ENCODE measurements at places on chromosomes 1 and 21. TPM values are rescaled to one million over a fixed set of nuclear protein-coding genes. Genes with fewer than 3 reads are reported as not detected.

DNA sequence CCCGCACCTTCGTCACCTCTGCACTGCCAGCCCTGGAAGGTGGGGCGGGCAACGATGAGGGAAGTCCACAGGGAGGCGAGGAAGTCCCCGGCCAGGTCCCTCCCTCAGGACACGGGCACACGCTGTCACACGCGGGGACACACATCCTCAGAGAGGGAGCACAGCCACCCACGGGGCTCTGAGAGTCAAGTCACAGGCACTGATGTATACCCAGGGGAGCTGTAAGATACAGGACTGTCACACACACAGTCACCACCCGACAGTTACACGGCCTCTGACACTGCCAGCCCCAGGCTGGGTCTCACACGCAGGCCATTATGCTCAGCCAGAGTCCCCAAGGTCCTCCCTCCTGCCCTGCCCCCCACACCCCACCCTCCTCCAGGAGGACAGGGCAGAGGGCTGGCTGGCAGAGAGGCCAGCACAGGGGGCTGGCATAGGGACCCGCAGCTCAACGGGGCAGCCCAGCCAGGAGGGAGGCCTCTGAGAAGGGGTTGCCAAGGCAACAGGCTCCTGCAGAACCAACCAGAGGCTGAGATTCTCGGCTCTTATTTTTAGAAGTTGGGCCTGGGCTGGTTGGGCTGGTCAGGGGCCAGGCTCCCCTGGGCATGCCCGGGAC lies 17.7 kb upstream of the ADGRB2 start:
- no peak for DNase-seq

DNA sequence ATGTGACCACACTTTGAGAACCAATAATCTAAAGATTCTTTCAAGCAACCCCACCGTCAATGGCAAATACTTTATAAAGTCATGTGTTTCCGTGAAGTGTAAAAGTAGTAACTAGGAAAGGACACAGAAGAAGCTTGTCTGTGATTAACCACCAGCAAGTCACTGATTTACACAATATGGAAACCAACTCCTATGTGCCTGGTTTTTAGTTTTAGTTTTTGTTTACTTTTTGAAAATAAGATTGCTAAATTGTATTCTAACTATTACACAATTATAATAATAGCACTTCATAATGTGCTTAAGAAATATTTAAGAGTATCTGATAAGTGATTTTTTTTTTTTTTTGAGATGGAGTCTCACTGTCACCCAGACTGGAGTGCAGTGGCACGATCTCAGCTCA lies 13.0 kb downstream of the FMO2 start:
- no peak for DNase-seq

GRCh38 chr1:227330279-227331076 lies 12.2 kb upstream of the CDC42BPA start:
- no peak for DNase-seq

GRCh38 chr1:150262388-150263320 lies 5.1 kb downstream of the CA14 start:
- DNase-seq, result no peak

DNA sequence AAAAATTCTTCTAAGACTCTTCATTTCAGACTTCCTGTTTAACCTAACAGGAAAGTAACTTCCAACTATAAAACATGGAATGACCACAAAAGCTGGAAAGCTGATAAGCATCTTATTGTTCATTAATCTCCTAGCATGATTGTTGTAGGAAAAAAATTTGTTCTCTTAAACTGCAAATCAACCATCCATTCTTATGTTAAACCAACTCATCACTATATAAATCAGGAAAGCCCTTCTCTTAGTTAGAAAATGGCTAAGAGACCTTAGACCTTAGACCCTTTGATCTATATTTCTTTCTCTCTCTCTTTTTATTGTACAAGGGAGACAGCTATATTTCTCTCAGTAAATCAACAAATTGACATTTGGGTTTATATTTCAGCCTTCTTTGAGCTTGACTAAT lies 101.4 kb downstream of the UBE2U start:
- DNase-seq, result no peak

DNA sequence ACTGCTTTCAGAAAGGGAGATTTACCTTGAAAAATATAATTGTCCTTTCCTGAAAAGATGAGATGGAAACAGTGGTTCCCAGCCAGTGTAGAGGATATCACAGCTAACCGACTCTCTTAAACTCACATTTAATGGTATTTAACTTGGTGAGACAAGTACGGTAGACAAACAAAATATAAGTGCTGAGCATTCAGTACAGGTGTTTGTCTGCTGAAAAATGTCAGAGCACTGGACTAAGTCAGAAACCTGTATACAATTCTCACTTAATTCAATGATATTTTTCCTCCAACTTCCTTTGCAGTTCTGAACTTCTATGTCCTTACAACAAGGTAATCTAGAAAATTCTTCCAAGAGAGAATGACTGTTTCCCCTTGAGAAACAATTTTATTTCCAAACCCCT lies at the start of gene LCE1B:
Gene LCE1B (plus strand): TSS at position 301 of the 400 bp plus-strand sequence. CDS start 476 bp downstream, outside the sequence.
- no peak for DNase-seq

DNA sequence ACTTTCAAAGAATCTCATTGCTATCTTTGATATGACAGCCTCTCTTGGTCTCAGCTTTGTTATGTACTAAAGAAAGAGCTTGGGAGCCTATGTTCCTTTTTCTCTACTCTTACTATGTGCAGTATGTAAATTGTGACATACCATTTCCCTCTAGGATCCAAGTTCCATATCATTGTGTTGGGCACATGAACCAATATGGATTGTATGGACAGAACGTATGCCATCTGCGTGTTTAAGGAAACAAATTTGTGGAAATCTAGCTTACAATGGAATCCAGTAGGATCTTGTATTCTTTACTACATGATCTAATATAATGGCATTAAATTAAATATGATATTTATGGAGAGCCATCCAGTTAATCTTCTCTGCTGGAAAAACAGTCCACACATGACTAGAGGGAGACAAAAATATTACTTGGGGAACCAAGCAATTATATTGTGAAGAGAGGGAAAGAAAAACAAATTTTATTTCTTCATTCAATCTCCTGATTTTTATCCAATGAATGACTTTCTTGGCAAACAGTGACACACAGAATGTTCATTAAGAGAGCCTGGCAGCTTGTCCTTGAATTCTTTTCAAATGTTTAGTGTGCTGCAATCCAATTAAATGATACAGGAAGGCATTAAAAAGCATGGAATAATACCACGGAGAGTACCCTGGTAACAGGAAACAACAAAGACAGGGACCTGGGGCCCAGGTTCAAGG lies 106.5 kb upstream of the DAB1 start:
- DNase-seq, result no peak

The SERPINC1 gene
- total RNA-seq, result 0.30 TPM

Measured in lower lobe of right lung (tissue), 2 donors.